ENCODE measurements at places on chromosomes 13 and 19.

GRCh38 chr13:39016787-39017186 lies 21.1 kb downstream of the PROSER1 start:
- DNase-seq = no peak

DNA sequence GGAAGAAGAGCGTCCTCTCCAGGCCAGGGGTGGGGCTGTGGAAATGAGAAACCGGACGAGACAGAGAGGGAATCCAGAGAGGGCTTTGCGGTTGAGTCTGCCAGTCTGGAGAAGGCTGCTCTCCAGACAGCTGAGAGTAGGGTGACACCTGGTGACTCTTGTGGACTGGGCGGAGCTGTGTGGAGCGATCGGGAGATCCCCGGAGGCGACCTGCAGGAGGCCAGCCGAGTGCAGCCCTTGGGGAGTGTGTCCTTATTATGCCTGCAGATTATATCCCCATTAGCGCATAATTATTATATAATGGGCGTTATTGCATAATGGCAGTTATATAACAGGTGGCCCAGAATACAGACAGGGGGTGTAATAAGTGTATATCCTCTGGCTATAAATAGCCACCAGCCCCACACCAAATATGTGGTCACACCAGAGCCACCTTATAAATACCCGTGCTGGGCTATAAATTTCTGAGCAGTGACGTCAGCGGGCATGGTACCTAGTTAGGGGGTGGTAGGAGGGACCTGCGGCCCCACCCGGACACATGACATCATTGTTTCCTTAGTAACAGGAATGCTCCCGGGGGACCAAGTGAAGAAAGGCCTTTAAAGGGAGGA lies 41.2 kb downstream of the NFIX start:
- DNase-seq = no peak

DNA sequence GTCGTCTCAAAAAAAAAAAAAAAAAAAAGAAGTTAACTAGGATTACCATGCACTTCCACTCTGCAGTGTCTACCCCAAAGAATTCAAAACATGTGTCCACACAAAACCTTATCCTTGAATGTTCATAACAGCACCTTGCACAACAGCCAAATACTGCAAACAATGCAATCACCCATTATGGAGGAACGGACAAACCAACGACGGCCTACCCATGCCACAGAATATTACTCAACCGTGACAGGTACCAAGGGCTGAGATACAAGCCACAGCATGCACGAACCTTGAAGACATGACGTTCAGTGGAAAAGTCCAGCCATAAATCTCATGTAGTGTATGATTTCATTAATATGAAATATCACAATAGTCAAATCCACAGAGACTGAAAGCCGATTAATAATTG lies 3.0 kb upstream of the SHISA7 start:
- DNase-seq = peak; percentile 77

DNA sequence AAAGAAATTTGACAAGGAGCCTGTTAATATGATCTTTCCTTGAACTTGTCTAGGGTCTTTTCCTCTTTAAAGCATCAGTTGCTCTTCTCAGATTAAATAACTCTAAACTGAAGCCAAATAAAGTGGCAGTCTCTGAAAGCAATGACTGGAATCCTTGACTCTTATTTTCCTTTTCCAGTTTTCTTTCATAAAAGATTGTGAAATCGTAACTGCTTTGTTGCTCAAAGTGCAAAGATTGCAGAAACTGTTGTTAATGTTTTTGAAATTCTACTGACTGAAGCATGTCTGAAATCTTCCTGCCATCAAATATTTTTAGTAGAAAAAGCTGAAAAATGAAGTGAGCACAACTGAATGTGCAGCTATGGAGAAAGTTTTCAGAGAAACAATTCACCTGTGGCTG lies 1.9 kb downstream of the NHLRC3 start:
- no peak for DNase-seq

DNA sequence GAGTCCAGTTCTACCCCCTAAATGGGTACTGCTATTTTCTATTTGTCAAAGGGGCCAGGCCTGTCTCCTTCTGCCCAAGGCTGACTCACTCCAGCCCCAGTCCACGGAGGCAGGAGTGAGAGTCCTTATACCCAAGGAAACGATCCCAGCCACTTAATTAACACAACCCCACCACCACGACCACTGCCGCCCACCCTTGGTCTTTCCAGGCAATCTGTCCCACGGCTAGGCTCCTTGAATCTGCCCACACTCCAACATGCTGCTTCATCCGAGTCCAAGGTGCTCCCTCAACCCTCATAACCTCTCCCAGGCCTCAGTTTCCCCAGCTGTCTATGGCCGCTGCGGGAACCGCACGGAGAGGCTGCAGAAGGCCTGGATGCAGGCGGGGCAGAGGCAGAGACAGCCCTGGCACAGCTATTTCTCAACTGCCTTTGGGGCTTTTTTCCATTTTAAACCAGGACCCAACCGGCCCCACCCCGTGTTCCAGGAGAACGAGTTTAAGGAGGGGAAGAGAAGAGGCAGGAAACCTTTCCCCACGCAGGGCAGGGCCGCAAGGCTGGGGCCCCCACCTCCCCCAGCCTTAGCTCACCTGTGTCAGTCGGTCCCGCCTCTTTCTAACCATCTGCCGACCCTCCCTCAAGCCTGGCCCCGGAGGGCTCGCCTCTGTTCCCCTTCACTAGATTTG lies 746 bp downstream of the RAB3D start:
- DNase-seq = no peak

GRCh38 chr19:3985643-3986259 lies 488 bp upstream of the EEF2 start:
- no peak for DNase-seq

- DNase-seq = no peak
Observed at GRCh38 chr19:995051-995827, 5.0 kb upstream of the GRIN3B start.

- no peak for DNase-seq
Observed at GRCh38 chr19:40410030-40410389, 3.2 kb downstream of the PRX start.

GRCh38 chr19:19540715-19541515 lies 2.9 kb downstream of the CILP2 start:
- peak; percentile 49 for DNase-seq

All from HL-60 (cell line).